ENCODE measurements at places on chromosomes 12 and 14.

- H3K27ac ChIP-seq = no peak overlapping the region
- peaks cover 24% of the 10 kb centered on the region for H3K4me1 ChIP-seq
- DNase-seq = no peak
- no peaks in the 10 kb centered on the region for H3K36me3 ChIP-seq
- H3K27me3 ChIP-seq = peaks cover 54% of the 10 kb centered on the region
Measured at GRCh38 chr12:122884860-122885259, 11.1 kb downstream of the VPS37B start.

DNA sequence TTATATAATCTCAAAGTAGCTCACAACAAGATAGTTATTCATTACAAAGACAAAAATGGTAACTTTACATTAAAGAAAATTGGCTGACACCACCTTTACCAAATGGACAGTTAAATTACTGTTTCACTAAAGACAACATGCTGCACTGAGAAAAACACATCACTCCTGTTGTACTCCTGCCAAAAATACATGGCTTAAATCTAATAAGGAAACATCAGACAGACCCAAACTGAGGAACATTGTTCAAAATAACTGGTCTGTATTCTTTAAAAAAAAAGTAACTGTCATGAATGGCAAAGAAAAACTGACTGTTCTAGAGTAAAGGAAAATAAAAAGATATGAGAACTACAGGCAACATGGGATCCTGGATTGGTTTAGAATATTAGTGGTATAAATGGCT lies 151.3 kb upstream of the DCN start:
- H3K4me1 ChIP-seq = no peaks in the 10 kb centered on the region
- H3K27me3 ChIP-seq = no peaks in the 10 kb centered on the region
- DNase-seq = no peak
- no peak overlapping the region for H3K4me3 ChIP-seq

- H3K27ac ChIP-seq = no peak overlapping the region
- H3K27me3 ChIP-seq = no peaks in the 10 kb centered on the region
- no peak for DNase-seq
- H3K4me3 ChIP-seq = no peak overlapping the region
Measured at GRCh38 chr12:9991876-9992275, 7.0 kb downstream of the CLEC1B start.

- H3K4me3 ChIP-seq = no peak overlapping the region
- peaks cover 6% of the 10 kb centered on the region for H3K27me3 ChIP-seq
- H3K27ac ChIP-seq = no peak overlapping the region
- no peaks in the 10 kb centered on the region for H3K4me1 ChIP-seq
Measured at GRCh38 chr12:94141004-94141764, 7.2 kb upstream of the PLXNC1 start.

DNA sequence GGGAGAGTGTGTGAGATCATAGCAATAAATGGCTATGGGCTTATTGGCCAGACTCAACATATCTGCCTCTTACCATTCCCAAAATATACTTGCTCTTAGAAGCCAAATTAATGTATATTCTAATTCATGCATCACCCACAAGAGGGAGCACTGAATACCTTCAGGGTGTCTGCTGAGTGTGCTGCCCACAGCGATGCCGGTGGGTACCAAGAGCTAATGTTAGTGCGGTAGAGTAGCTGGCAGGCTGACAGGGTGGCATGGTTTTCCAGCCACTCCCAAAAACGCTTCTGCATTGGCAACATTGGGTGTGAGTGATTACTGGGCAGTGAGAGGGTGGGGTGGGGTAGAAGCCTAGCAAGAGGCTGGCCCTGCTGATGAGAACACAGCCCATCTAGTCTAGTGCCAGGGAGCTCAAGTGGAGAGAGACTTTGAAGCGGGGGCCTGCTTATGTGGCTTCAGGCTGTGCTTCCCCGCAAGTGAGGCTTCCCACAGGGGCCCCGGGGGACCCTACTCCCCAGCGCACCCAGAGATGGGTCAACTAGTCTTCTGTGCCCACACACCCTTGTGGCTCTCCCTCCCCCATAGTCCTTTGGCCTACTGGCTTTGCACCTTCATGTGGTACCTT lies 9.2 kb upstream of the PLEKHD1 start:
- H3K27ac ChIP-seq = no peak overlapping the region
- no peak overlapping the region for H3K4me3 ChIP-seq
- no peaks in the 10 kb centered on the region for H3K4me1 ChIP-seq
- peaks cover 13% of the 10 kb centered on the region for H3K27me3 ChIP-seq
- no peaks in the 10 kb centered on the region for H3K36me3 ChIP-seq

Measured in neural progenitor cell (in vitro differentiated cells).